ENCODE measurements at places on chromosomes 13 and 19. TPM values are rescaled to one million over a fixed set of nuclear protein-coding genes. Genes with fewer than 3 reads are reported as not detected.

DNA sequence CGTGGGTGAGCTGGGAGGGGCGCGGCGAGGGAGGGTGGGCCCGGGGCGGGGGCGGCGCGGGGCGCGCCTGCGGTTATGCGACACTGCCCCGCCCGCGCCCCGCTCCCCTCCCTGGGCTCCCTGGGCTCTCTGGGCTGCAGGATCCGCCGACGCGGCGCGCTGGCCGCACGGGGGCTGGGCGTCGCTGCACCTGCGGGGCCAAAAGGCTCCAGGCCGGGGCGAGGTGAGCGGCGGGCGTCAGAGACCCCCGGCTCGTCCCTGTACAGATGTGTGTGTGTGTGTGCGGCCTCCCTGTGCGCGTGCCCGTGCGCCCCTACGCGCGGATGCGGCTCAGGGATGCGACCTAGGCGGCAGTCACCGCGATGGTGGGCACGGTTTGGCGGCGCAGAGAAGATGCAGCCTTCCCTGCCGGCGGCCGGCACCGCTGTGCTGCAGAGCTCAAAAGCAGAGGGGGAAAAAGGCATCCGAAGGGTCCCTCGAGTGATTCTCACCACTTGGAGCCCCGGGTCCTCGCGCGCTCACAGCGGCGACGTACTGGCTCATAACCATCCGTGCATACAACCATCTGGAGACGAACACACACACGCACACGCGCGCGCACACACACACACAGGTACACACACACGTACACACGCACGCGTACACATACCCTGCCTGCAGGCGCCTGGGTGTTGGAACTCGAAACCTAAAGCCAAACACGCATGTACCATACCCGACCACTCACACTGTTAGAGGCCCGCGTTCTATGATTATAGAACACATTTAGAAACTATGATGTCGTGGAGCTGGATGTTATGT, 709 bp downstream of the ATP8A2 start:
- DNase-seq = no peak

GRCh38 chr13:48297131-48297786, 6.3 kb upstream of the RB1 start:
- DNase-seq = no peak

- no peak for DNase-seq
Measured at GRCh38 chr13:78608688-78609463, 5.5 kb upstream of the POU4F1 start.

- no peak for DNase-seq
Measured at GRCh38 chr19:15300533-15301197, 31.7 kb downstream of the BRD4 start.

GRCh38 chr19:8566855-8567254, 10.4 kb downstream of the MYO1F start:
- peak; percentile 93 for DNase-seq

GRCh38 chr13:41150058-41150457, 17.5 kb upstream of the KBTBD6 start:
- no peak for DNase-seq

GRCh38 chr13:61415749-61416148, at the start of gene PCDH20:
Gene PCDH20 (minus strand): TSS chr13:61415849. CDS start chr13:61415158, 691 bp downstream.
- DNase-seq = no peak

GRCh38 chr19:33988601-33989000, 183.7 kb upstream of the LSM14A start:
- DNase-seq = no peak

The CPB2 gene
- not detected for total RNA-seq

GRCh38 chr19:57452307-57452706, 4.6 kb downstream of the VN1R1 start:
- no peak for DNase-seq

The RYR1 gene
- total RNA-seq = 1.5 TPM

The GNA15 gene
- total RNA-seq = 16.3 TPM

The ZSCAN4 gene
- not detected for total RNA-seq

- no peak for DNase-seq
Measured at GRCh38 chr13:109436841-109437240, 349.5 kb downstream of the IRS2 start.

- no peak for DNase-seq
Measured at GRCh38 chr13:90943946-90944345, 403.5 kb upstream of the MIR17HG start.

- no peak for DNase-seq
Measured at GRCh38 chr13:30679483-30680330, 55.6 kb upstream of the ALOX5AP start.

- no peak for DNase-seq
Measured at GRCh38 chr19:49272204-49272603, 52.8 kb downstream of the SLC6A16 start.

DNA sequence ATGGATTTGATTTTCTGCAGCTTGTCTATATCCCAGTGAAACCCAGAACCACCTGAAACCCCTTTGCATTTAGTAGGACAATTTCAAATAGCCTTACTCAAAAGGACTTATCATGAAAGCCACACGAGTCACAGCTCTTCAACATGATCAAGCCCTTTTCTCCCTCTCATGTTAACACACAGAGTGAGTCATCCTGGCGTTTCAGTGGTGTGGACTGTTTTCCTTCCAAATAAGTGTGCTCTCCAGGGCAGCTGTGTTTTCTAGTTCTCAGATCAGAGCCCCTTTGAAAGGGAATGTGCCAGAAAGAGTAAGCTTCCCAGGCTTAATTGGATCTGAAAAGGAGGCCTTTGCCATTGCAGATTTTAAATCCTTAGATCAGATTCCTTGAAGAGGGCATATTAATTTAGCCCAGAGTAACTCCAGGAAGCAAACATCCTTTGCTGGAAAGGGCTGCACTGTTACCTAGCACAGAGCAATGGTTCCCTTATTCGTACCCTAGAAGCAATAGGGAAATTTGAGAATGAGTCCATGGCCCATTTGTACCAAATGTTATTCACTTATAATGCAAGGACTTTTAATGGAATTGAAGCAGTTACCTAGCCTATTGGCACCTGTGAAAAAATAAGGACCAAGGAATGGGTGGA, 51.3 kb downstream of the ERICH6B start:
- no peak for DNase-seq

DNA sequence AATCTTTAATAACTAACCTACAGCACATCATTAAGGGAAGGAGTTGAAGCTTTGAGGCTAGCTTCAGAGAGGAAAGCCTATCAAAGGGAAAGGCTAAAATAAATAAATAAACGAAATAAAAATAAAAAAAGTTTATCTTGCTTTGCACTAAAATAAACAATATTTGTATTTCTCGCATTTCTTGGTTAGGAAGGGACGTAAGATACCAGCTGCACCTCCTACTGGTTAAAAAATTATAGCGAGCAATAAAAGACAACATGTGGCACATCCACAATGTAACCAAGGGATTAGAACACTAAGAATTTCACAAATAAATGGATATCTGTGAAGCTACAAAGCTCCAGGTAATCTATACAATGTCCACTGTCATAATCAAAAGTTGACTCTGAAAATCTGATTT, 194.5 kb downstream of the DACH1 start:
- DNase-seq = no peak

DNA sequence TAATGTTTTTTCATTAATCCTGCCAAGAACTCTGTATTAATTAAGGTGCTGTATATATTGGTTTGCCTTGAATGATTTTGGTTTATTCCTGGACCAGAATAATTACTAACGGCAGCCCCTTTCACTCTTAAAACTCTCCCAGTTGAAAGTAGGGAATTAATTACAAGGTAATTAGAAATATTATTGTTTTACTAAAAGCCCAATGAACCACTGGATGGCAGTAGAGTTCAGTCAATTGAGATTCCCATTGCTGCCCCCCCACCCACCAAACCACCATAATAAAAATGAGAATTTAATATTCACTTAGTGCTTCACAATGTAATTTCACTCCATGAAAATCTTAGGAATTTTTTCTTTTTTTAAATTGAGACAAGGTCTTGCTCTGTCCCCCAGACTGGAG, 13.7 kb downstream of the WBP4 start:
- peak; percentile 6 for DNase-seq

- peak; percentile 38 for DNase-seq
Measured at GRCh38 chr13:44244288-44244687, 129.3 kb upstream of the SERP2 start.

DNA sequence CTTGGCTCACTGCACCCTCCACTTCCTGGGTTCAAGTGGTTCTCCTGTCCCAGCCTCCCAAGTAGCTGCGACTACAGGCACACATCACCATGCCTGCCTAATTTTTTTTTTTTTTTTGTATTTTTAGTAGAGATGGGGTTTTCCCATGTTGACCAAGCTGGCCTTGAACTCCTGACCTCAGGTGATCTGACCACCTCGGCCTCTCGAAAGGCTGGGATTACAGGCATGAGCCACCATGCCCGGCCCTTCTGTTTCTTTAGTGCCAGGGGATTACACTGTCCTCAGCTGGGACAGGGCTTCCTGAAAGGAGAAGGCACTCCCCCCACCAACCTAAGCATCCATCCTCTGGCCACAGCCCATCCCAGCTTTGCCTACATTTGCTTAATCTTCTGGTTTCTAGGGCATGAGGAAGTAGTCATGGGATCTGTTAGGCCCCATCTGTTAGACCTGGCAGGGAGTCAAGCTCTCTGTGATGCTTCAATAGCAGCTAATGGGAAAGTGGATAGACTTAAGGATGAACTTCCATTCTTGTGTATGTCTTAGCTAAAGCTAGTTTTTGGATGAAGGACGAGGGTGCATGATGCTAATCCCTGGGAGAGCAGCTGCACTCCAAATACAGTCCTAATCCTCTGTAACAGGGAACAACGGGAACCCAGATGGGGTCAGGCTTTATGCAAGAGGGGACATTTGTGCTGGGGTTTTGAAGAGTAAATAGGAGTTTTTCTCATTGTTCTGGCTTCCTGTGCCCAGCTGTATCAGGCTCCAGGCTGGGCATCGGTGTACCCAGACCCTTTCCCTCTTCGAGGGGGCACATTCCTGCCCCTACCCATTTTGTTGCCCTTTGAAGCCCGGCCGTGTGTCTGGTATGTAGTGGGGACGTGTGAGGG, 2.6 kb downstream of the VAV1 start:
- DNase-seq = no peak

DNA sequence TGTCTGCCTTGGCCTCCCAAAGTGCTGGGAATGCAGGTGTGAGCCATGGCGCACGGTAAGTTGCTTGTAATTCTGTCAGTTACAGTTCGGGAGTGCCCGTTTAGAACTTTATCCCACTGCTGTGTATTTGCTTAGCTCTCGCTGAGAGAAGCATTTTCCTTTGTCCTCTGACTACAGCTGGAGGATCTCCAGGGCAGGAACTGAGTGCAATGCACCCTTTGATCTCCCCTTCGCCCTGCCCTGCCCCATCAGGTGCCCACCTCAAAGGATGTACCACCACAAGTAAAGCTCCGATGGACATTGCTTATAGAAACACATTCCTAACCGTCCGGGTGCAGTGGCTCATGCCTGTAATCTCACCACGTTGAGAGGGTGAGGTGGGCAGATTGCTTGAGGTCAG, 6.5 kb downstream of the BRME1 start:
- DNase-seq = no peak

- DNase-seq = no peak
Measured at GRCh38 chr19:32396046-32396652, 9.4 kb upstream of the DPY19L3 start.

GRCh38 chr13:64709079-64709478, 2521.1 kb downstream of the PCDH9 start:
- DNase-seq = no peak

The CD37 gene
- not detected for total RNA-seq

The TGDS gene
- total RNA-seq = 7.0 TPM

The CEACAM8 gene
- not detected for total RNA-seq

The ZNF442 gene
- not detected for total RNA-seq

- DNase-seq = no peak
Measured at GRCh38 chr13:76481738-76482137, 404.5 kb downstream of the KCTD12 start.

- no peak for DNase-seq
Measured at GRCh38 chr13:93116809-93117208, 109.8 kb upstream of the GPC6 start.

- DNase-seq = no peak
Measured at GRCh38 chr19:5996623-5997320, 18.8 kb upstream of the RANBP3 start.

- no peak for DNase-seq
Measured at GRCh38 chr19:41027273-41027967, 36.3 kb downstream of the CYP2B6 start.

The SMAD9 gene
- 0.94 TPM for total RNA-seq

All from PC-9 (cell line).